Stimulated activated CD4-positive, alpha-beta T cell treated with anti-CD3 and anti-CD28 coated beads, TNF-alpha, amount 100 ng/mL, for 24 hours (primary cell): ENCODE measurements at places on chromosomes 1 and 21.

- no peak for DNase-seq
These were observed 108.0 kb upstream of the KCTD3 start for GRCh38 chr1:215459136-215459535.

GRCh38 chr1:26607186-26607585, 77.6 kb downstream of the RPS6KA1 start:
- no peak for DNase-seq

GRCh38 chr1:41975850-41976569, 57.3 kb upstream of the HIVEP3 start:
- no peak for DNase-seq

DNA sequence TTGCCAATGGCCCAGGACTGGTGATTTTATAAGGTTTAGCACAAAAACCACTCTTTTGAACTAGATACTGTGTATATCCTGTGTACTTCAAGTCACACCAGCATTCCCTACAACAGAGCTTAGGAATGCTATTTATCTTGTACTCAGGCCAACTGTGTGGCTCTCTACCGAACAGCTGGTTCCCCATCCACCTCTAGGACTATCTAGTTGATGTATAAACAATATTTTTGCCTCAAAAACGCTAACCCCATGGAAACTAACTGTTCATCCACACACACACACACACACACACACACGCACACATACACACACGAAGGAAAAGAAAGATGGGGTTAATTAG, 28.7 kb upstream of the SLC45A3 start:
- no peak for DNase-seq

GRCh38 chr1:54887665-54888071, 673 bp upstream of the DHCR24 start:
- DNase-seq: no peak
